CD4-positive, alpha-beta memory T cell (primary cell): ENCODE measurements at places on chromosomes 5 and 9.

- DNase-seq = no peak
Observed at GRCh38 chr5:133247881-133248624, 196.2 kb downstream of the HSPA4 start.

DNA sequence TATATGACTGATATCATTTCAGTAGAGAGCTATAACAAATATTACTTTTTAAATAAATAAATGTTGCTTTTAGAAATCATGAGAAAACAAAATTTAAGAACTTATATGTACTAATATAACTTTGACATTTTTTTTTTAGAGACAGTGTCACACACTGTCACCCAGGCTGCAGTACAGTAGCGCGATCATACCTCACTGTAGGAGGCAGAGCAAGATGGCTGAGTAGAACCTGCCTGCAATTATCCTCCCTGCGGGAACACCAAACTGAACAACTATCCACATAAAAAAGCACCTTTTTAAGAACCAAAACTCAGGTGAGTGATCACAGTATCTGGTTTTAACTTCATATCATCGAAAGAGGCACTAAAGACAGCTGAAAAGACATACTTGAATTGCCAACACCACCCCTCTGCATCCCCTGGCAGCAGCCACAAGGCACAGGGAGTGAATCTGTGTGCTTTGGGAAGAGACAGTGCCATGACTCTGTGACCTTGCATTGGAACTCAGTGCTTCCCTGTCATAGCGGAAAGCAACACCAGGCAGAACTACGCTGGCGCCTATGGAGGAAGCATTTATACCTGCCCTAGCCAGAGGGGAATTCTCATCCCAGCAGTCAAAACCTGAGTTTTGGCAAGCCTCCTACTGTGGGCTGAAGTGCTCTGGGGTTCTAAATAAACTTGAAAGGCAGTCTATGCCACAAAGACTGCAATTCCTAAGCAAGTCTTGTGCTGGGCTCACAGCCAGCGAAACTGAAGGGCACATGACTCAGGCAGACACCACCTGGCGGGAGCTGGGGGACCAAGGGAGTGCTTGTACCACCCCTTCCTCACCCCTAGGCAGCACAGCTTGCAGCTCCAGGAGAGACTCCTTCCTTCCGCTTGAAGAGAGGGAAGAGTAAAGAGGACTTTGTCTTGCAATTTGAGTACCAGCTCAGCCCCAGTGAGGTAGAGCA is 142.7 kb downstream of the FBXL17 start:
- DNase-seq = no peak

DNA sequence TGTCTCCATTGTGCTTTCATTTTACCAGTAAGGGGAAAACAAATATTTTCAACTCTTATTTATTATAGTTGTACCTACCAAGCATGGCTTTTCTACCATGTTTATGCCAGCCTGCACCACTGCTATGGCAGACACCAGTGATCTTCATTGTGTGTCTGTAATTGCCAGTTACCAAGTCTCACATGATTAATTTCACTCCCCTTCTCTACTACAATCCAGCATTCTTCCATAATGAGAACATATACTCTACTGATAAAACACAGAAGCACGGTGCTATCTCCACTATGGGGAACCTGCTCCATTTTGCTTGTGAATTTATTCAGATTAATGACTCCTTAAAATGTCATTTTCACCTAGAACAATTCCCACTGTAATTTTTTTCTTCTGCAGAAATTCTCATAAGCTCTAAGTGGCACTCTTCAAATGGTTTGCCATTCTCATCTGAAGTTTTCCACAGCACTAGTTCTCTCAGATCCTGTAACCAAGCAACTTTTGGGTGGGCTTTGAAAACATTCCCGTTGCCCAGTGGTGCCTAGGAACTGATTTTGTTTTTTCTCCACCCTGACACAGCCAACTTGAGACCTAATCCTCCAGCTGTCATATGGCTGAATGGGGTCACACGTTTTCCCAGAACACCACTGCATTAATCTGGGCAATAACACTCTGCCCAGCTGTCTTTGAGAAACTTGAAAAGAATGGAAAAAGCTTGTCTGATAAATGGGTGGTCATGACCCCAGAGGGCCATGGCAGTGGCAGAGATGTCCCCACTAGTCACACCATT is 222.7 kb upstream of the RASEF start:
- DNase-seq = no peak

DNA sequence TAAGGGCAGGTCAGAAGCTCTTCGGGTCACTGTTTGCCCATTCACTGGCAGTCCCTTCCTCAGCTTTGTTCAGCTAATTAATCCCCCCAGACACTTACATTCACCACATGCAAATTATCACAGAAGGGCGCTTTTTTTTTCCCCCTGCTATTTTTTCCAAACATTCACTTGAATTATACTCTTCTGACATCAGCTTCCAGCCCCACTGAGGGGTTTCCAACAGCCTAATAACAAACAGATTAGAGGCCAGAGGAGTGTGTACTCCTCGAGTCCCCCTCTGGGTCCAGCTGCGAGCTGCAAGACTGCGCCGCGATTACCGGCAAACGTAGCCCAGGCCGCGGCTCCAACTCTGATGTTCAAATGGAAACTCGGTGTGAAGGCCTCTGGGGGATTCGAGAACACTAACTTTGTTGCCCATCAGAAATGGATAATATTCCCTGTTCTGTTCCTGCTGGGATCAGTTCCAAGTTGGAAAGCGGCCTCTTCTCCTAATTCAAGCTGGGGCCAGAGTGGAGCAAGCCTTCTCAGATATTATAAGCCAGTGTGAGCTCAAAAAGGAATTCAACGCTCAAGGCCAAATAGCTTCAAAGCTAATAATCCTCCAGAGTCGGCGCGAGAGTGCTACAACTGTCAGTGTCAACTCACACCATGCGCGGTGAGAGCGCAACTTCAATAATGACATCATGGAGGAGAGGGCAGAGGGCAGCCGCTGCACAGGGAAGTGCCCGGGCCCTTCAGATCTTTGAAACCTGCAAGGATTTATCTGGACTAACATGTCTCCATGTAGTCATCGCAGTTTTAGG is 560.8 kb downstream of the BNC2 start:
- no peak for DNase-seq

GRCh38 chr9:131422241-131422792 is 28.4 kb downstream of the PRRC2B start:
- DNase-seq = no peak

- no peak for DNase-seq
Observed at GRCh38 chr5:108003178-108003577, 332.4 kb upstream of the EFNA5 start.

DNA sequence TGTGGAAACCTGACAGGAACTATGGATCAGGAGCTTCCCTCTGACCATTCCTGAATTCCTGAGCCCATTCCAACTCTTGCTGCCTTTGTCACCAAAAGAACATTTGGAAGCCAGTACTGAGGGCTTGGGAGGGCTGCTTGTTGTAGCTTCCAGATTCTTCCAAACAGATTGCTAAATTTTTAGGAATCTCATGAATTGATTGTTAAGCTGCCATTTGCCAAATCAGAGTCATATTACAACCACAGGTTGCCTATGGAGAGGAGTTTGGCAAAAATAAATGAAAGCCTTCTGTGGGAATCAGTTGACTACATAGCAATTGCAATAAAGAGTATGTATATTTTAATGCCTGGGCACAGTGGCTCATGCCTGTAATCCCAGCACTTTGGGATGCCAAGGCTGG is 39.2 kb upstream of the SLC28A3 start:
- DNase-seq = no peak

- DNase-seq = no peak
Observed at GRCh38 chr5:88594441-88594840, 288.5 kb downstream of the MEF2C start.

DNA sequence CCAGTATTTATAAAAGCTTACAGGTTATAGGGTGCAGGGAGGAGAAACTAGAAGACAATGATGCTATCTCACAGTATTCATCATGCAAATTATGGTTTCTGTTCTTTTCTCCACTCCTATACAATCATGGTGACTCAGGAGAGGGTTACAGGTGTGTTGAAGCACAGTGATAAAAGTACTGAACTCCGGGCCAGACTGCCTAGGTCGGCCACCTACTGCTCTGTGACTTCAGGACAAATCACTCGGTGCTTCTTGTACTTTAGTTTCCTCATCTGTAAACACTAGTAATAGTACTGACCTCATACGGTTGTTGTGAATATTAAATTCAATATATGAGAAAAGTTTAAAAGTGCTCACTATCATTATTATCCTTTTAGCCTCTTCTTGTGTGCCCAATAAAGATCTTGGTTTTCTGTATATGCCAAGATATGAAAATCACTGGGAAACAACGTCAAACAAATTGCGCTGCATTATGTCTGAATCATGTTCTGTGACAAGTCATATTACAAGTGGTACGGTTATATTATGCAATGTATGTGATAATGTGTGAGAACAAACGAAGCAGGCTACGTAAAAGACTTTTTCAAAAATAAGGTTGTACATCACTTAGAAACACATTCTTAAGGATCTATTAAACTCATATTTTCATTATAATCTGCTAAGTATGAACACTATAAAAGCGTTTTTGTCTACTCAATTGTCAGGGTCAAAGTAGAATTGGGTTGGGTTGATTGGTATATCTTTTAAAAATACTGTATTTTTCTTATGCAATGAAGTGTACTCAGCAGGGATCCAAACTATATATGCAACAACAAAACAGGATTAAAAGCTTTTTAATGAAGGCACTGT is 153.3 kb downstream of the EFNA5 start:
- DNase-seq = no peak

DNA sequence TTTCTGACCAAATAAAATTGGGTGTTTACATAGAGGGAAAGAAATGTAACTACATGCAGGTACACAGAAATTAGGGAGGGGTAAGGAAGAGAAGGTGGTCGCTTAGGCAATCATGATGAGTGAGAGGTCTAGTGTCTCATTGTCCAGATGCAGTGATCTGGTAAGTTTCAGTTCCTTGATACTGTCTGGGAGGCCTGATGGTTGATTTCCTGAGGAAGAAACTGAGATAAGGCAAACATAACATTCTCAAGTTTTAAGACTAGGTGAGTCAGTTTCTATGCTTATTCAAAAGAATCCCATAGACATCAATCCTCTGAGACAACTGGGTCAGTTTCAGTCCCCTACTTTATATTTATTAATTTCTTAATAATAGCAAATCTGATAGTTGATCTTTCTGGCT is 843.3 kb upstream of the CDH10 start:
- no peak for DNase-seq

GRCh38 chr9:71990466-71990865 is 69.9 kb downstream of the C9orf57 start:
- DNase-seq = no peak

DNA sequence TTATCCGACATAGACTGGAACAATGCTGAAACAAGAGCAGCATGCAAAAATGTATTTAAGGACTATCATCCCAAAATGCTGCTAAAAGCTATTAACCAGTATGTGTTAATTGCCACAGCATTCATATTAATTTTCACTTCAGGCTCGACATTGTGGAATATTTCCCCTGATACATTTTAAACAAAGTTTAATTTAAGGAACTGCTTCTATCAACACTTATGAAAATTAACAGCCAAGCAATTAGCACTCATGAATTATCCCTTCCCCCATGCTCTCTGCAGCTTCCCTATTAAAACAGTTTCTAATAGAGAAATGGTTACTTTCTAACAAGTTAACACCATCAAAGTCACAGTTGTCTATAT is 54.8 kb downstream of the MAPKAP1 start:
- no peak for DNase-seq

- DNase-seq = no peak
Observed at GRCh38 chr9:35741740-35742139, 7.3 kb downstream of the GBA2 start.
